ENCODE measurements at places on chromosomes 13 and 19.

DNA sequence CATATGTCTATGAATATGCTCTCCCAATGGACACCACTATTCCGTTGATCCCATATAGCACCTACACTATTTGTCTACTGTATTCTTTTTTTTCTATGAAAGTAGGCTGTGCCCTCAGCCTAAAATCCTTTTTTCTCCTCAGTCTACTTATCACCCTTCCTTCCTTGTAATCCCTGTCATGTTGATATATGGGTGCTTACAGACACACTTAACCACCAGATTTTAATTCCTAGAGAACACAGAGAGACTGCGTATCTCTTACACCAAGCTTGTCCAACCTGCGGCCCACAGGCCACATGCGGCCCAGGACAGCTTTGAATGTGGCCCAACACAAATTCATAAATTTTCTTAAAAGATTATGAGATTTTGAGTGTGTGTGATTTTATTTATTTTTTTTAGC, 101.1 kb downstream of the ZAR1L start:
- DNase-seq = no peak

GRCh38 chr13:75285310-75285709, 196.7 kb downstream of the TBC1D4 start:
- no peak for DNase-seq

- DNase-seq = no peak
These were observed 806 bp downstream of the ZNF90 start for GRCh38 chr19:20078581-20079031.

GRCh38 chr19:13623716-13624710, 117.7 kb upstream of the CACNA1A start:
- DNase-seq = no peak

- DNase-seq = no peak
These were observed 3.5 kb upstream of the OBI1 start for GRCh38 chr13:78662467-78662866.

DNA sequence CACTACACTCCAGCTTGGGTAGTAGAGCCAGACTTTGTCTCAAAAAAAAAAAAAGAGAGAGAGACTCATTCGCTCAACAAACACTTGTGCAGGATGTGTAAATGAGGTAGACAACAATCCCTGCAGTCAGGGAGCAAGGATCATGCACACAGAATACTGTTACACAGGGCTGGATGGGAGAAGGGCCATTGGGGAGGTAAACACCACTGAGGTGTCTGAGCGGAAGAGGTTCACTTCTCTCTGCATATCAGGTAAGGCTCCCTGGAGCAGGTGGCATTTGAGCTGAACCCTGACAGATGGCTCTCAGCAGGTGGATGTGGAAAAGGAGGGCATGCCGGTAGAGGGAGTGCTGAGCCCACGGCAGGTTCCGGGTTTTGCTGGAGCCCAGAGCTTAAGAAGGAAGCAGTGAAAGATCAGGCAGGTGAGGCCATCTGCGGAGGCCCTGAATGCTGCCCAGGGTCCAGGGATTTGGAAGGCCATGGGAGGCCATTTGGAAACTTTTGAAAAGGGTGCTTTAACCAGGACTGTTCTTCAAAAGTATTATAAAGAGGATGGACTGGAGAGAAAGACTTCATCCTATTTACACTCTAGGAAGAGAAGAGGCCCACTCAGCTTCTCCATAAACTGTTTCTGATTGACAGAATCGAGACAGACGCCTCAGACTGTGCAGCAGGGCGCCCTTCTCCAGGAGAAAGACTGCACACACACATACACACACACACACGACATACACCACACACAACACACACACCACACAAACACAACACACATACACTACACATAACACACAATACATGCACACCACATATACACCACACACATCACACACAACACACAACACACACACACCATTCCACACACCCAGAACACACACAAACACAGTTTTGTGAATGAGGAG, 199.4 kb downstream of the USP12 start:
- no peak for DNase-seq

DNA sequence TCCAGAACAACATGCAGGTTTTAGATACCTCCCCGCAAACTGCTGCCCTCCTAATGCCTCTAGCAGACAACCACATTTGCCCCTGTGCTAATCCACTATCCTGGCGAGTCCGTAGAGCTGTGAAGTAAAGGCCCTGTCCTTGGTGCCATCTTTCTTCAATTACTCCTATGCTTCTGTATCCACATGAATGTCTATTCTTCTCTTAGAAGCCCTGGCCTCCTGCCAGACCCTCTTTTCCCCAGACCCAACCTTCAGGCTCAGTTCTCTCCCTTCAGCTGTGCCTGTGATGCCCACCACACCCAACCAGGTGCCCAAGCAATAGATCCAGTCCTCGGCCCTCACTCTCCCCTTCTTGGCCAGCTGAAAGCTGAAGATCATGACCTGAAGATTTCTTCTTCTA, 31.1 kb upstream of the ZNF599 start:
- no peak for DNase-seq

DNA sequence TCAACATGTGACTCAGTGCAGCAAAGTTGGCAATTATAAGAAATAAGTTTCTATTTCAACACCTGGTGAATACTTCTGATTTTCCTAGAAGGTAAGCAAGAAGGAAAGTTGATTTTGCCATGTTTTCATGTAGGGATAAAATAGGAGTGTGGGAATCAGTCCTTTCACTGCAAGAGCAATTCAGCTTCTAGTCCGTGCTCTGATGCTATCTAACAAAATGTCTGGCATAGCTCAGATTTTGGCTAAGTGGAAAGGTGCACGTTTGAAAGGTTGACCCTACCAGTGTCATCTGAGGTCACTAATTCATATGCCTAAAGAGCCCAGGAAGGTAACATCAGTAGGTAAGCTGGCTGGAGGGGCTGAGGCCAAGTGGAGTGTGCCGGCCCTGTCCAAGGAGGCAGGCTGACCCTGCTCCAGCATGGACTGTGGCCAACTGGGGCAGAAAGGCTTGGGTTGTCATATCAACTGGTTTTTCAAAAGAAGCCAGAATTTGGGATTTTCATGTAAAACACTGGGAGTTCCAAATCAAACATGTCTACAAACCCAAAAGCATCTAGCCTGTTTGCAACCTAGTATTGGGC, 38.9 kb upstream of the MEDAG start:
- DNase-seq = no peak

- DNase-seq = no peak
These were observed 17.7 kb downstream of the ZMYM5 start for GRCh38 chr13:19845758-19846157.

DNA sequence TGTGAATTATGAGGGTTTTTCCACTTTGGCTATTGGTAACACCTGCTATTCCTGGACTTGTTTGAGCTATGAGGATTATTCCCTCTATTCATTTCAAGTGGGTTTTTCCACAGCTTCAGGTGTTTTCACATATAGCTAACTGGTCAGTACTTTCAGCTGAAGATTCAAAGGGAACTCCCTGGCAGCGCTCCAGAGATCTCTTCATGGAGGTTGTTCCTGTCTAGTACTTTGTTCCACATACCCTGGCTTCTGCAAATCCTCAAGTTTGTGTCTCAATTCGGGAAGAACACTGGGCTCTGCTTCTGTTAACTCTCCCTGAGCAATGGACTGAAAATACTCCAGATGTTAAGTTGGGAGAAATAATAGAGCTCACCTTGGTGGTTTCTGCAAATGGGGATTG, 5.6 kb upstream of the ZNF607 start:
- DNase-seq = no peak

DNA sequence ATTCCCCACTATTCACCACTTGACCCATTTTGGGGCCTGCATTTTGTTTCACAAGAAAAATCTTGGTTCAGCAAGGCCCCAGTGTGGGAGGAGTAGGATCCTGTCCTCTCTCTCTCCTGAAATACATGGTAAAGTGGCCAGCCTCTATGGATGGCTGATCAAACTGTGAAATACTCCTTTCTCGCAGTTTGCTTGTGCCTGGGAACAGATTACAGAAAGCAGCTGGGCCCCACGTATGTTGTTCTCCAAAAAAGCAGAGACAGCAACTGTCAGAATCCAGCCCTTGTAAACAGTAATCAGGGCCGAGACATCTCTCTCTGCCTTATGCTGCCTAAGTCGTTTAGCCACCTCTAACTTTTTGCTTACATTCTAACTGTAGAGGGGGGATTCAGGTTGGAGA, 61.0 kb upstream of the RAP2A start:
- no peak for DNase-seq

GRCh38 chr13:41516166-41516565, 58.8 kb downstream of the RGCC start:
- no peak for DNase-seq

GRCh38 chr13:31767175-31767900, 28.0 kb downstream of the RXFP2 start:
- DNase-seq = no peak

DNA sequence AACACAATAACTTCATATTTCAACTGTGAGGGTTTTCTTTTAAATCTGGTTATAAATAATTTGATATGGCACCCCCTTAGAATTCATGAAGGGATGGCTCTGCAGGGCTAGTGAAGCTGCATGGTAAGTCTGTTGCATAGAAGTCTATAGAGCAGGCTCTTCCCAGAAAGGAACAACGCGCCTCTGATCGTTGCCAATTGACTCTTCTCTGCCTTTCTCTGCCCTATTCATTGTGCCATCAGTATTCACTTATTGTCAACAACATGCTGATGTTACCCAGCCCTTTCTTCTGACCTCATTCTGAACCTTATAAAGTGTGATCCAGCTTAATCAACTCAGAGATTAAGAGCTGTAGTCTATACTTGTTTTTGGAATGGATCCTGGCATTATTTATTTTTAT, 16.3 kb upstream of the DCT start:
- no peak for DNase-seq

DNA sequence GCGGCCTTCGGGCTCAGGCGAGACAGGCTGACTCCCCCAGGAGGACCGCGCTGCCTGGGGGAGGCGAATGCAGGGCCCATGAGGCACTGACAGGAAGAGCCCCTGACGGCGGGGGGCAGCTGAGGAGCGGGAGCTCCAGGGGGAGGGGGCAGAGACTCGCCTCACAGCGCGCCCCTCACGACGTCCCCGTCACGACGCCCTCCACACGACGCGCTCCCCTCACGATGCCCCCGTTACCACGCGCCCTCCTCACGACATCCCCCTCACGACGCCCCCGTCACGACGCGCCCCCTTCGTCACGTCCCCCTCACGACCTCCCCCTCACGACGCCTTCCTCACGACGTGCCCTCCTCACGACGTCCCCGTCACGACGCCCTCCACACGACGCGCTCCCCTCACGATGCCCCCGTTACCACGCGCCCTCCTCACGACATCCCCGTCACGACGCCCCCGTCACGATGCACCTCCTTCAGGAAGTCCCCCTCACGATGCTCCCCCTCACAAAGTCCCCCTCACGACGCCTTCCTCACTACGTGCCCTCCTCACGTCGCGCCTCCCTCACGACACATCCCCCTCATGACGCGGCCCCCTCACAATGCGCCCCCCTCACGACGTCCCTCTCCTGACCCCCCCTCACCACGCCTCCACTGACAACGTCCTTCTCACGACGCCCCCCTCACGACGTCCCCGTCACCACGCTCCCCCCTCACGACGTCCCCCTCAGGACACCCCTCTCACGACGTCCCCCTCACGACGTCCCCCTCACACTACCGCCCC, 99.6 kb downstream of the ING1 start:
- no peak for DNase-seq

GRCh38 chr19:35879770-35880317, 11.5 kb downstream of the APLP1 start:
- DNase-seq = peak; percentile 78

DNA sequence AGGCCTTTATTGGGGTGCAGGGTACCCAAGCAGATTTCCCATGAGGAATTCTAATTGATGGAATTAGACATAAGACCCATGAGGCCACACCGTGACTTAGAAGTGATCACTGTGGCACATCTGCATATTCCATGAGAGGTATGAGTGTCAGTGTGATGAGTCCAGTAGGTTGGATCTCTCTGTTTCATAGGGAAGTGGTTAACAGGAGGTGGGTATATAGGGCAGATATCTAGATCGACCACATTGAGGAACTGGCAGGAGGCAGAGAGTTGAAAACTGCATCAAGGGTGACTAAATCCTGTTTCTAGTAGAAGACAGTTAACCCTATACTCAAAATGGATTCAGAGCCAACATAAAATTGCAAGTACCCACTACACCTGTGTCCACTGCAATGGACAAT, 68.6 kb upstream of the MIR17HG start:
- DNase-seq = no peak

DNA sequence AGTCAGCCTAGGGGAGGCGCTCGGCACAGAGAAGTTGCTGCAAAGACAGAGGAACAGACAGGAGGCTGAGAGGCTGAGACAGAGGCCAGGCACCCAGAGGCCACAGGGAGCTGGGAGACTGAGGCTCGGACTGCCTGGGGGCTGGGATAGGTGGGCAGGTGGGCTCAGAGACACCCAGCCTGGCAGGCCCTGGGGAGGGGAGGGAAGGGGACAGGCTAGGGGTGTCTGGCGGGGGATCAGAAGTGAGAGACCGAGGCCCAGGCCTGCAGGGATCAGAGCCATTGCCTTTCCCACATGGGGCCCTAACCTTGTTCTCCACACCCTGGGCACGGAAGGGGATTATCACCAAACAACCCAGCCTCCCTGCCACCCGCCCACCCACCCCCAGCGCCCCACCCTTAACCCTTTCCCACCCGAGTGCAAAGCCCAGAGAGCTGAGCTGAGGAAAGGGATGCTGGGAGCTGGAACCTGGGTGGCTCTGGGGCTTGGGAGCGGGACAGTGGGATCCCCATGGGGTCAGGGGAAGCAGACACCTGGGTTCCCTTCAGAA, 1.3 kb downstream of the NTN5 start:
- DNase-seq = no peak
